Left renal cortex interstitium (tissue), 4 donors: ENCODE measurements at places on chromosomes 6 and 20. TPM values are rescaled to one million over a fixed set of nuclear protein-coding genes. Genes with fewer than 3 reads are reported as not detected.

DNA sequence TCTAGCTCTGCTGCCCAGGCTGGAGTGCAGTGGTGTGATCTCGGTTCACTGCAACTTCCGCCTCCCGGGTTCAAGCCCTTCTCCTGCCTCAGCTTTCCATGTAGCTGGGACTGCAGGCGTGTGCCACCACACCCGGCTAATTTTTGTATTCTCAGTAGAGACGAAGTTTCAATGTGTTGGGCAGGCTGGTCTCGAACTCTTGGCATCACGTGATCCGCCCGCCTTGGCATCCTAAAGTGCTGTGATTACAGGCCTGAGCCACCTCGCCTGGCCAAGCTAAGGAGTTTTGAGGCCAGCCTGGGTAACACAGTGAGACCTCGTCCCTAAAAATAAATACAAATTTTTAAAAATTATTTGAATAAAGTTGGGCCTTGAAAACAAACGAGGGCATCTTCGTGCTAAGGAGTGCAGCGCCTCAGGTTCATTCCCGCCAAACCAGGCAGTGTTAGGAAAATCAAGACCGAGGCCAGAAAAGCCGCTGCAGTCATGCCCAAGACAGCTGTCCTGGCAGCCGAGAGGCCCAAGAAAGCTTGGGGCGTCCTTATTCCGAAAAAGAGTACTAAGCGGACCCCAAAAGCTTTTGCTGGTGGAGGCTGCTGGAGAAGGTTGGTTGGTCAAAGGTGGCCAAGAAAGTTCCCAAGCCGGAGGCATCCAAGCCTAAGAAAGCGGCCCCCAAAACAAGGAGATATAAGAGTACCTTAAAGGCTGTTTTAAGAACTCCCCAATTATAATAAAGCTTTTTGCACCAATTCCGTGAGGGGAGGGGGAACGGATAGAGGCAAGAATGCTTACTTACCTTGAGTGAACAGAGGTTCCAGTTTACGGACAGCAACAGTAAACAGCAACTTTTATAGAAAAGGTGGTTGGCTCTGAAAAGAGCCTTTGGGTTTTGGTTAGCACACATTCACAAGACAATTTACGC is 109.0 kb downstream of the HFE start:
- DNase-seq: no peak

GRCh38 chr20:41202426-41202825 is 65.1 kb downstream of the PLCG1 start:
- no peak for DNase-seq

- DNase-seq: no peak
Measured at GRCh38 chr6:106534564-106534982, 94.7 kb downstream of the RTN4IP1 start.

GRCh38 chr20:57596998-57597939 is 23.0 kb downstream of the ZBP1 start:
- no peak for DNase-seq

The OR2J3 gene
- not detected for polyA plus RNA-seq

The SLC4A11 gene
- 3.6 TPM for polyA plus RNA-seq

The SAPCD1 gene
- 10.2 TPM for polyA plus RNA-seq
